ENCODE measurements at places on chromosomes 2 and 18. TPM values are rescaled to one million over a fixed set of nuclear protein-coding genes. Genes with fewer than 3 reads are reported as not detected.
A peak's percentile ranks its signal among the peaks of the same experiment; 100 is the strongest.

DNA sequence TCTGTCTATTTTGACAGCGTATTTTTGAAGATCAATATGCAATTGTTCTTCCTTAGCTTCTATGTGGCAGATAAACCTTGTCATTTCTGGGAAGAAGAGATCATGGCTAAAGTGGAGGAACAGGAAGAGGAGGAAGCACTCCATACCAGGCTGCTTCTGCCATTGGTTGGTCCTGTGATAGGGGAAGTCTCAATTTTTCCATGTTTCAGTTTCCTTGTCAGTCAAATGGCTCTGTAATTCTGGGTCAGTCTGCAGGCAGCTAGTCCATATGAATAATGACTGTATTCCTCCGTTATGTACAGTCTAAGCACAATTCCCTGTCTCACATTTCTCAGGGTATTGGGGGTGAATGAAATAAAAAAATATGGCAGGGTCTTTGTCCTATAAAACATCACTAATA, 277.6 kb upstream of the CXCR4 start:
- no peak overlapping the region for H3K27ac ChIP-seq
- H3K36me3 ChIP-seq = no peaks in the 10 kb centered on the region
- no peaks in the 10 kb centered on the region for H3K4me1 ChIP-seq
- H3K27me3 ChIP-seq = no peaks in the 10 kb centered on the region

- H3K27me3 ChIP-seq = no peaks in the 10 kb centered on the region
- H3K4me3 ChIP-seq = no peak overlapping the region
- no peaks in the 10 kb centered on the region for H3K4me1 ChIP-seq
- no peak for DNase-seq
Measured at GRCh38 chr2:66717218-66717905, 282.4 kb downstream of the MEIS1 start.

DNA sequence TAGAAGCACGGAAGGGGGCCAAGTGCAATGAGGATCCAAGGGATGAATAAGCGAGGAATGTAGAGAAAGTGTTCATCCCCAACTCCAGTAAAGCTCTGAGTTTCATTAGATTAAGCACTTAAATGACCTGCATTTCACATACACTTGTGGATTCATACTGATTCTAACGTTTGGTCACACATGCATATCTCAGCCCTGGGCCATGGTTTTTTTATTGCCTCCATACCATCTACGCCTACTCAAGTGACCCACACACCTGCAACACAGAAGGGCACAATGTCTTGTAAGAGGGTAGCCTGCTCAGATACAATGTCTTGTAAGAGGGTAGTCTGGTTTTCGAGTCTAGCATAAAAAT, 566 bp upstream of the MRPS5 start:
- no peaks in the 10 kb centered on the region for H3K27me3 ChIP-seq
- H3K4me1 ChIP-seq = peaks cover 26% of the 10 kb centered on the region
- H3K27ac ChIP-seq = peak overlapping the region; percentile 88
- peaks cover 10% of the 10 kb centered on the region for H3K36me3 ChIP-seq
- H3K4me3 ChIP-seq = peak overlapping the region; percentile 95
- no peak for DNase-seq

Gene PSMA8
- total RNA-seq = not detected

DNA sequence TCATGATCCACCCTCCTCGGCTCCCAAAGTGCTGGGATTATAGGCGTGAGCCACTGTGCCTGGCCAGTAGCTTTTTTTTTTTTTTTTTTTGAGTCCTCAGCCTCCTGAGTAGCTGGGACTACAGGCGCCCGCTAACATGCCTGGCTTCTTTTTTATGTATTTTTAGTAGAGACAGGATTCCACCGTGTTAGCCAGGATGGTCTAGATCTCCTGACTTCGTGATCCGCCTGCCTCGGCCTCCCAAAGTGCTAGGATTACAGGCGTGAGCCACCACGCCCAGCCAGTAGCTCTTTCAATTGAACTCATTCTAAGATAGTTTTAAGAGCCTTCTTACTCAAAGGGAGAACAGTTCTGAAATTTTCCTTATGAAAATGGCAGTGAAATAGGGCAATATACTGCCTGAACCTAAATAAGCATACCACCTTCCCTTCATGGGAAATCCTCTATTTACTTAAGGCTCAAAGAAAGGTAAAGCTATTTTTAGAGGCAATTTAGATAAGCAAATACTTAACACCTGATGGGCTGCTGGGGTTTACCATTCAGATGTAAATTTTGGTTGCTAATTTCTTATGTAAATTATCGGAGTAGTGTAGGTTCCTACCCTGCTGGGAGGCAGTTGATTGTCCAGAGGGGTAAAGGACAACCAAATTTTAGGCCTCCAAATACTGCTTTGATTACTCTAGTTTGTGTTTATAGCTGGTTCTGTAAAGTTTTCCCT, 144.7 kb downstream of the GREB1L start:
- no peaks in the 10 kb centered on the region for H3K27me3 ChIP-seq
- H3K4me1 ChIP-seq = peaks cover 15% of the 10 kb centered on the region
- no peak for DNase-seq
- no peaks in the 10 kb centered on the region for H3K36me3 ChIP-seq
- no peak overlapping the region for H3K27ac ChIP-seq

Gene FSHR
- total RNA-seq = not detected

Gene GPR155
- total RNA-seq = 1.9 TPM

DNA sequence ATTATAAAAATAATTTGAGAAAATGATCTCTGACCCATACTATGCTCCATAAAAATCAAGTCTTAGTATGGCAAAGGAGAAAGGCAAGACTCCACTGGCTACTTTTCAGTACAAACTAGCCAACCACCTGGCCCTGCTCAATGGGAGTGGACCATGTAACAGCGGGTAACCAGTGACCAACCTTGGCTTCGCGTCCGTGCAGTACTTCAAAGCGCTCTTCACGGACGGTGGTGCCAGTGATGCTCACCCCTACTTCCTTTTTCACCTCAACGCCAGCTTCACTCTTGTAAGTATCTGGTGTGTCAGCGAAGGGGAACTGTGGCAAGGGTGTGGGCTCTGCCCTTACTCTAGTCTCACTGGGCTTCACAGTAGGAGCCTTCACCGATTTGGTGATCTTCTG, 23.3 kb downstream of the TTN start:
- H3K4me1 ChIP-seq = no peaks in the 10 kb centered on the region
- H3K36me3 ChIP-seq = no peaks in the 10 kb centered on the region
- no peak overlapping the region for H3K27ac ChIP-seq
- no peak overlapping the region for H3K4me3 ChIP-seq

Gene CRYGD
- total RNA-seq = not detected

DNA sequence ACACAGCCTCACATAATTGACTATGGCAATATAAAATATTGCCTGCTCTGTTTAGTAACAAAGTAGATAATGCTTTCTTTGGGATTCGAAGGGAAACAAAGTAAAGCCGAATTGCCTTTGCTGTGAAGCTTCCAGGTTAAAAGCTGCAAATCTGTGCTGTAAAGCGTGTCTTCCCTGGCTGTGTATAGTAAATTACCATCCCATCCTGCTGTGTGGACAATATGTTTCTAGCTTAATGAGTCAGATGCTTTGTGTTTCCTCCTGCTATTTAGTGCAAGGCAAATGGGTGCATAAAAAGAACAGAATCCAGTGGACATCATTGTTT, 265.1 kb downstream of the SOCS6 start:
- DNase-seq = no peak
- no peak overlapping the region for H3K4me3 ChIP-seq
- no peaks in the 10 kb centered on the region for H3K36me3 ChIP-seq
- no peaks in the 10 kb centered on the region for H3K4me1 ChIP-seq
- H3K27ac ChIP-seq = no peak overlapping the region

Gene MC5R
- total RNA-seq = not detected
